Lower lobe of right lung (tissue), 2 donors: ENCODE measurements at places on chromosomes 16 and 17.

- DNase-seq = no peak
These were observed 41.5 kb downstream of the AIPL1 start for GRCh38 chr17:6393351-6393952.

- DNase-seq = no peak
These were observed 79.9 kb downstream of the NCOR1 start for GRCh38 chr17:16135461-16135860.

DNA sequence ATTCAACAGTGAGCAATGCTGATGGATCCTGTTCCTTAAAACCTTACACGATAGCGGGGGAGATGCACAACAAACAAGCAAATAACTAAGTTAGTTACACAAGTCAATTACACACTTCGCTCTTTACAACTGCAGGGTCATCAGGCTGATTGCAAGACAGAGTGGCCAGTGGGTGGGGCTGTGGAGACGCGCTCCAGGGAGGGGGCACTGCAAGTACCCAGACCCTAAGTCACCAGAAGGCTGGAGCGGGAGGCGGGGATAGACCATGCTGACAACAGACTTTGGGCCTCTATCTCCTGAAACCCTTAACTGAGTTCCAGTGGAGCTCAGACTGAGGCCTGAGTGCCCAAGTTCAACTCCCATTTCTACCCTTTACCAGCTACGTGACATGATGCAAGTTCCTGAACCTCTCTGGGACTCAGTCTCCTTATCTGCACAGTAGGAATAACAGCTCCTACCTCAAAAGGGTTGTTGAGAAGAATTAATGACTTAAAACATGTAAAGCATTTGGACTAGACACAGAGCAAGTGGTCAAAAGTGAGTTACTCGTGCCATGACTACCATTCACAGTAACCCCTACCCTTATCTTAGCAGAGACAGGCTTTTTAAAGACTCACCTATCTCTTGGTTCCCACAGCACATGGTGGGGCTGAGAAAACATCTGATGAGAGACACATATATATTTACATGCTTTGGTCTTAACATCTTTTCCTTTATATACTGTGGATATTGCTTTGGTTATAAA is 10.4 kb downstream of the CPPED1 start:
- no peak for DNase-seq

DNA sequence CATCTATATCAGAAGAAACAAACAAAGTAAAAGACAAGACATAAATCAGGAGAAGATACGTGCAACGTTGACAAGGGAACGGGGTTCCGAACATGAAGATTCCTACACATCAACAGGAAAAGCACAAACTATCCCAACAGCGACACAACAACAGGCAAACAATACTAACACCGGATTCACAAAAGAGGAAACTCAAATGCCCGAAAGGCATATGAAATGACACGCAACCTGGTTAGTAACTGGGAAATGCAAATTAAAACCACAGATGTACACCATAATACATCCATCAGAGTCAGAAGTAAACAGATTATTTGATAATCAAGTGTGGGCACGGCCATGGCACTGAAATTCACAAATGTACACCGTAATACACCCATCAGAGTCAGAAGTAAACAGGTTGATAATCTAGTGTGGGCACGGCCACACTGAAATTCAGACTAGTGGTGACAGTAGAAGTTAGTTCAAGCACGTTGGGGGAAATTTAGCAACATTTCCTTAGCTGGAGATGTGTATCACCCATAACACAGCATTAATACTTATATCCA is 171.9 kb upstream of the RPH3AL start:
- no peak for DNase-seq

- no peak for DNase-seq
These were observed 180.2 kb downstream of the MSI2 start for GRCh38 chr17:57436565-57436964.

DNA sequence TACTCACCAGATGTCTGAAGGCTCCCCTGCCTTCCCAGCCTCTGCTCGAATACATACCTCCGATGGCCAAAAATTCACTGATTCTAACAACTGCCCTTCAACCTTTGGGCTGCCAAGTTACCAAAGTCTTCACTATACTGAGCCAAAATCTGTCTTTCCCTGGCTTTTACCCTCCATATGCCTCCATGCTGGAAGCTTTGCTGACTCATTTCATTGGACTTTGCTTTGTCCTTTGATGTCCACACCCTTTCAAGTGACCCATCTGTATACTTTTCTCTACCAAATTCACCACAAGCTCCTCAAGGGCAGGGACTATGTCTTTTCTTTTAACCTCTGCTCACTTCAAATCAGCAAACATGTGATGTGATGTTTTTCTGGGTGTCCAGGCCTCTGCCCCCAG is 21.0 kb upstream of the MTMR4 start:
- no peak for DNase-seq

DNA sequence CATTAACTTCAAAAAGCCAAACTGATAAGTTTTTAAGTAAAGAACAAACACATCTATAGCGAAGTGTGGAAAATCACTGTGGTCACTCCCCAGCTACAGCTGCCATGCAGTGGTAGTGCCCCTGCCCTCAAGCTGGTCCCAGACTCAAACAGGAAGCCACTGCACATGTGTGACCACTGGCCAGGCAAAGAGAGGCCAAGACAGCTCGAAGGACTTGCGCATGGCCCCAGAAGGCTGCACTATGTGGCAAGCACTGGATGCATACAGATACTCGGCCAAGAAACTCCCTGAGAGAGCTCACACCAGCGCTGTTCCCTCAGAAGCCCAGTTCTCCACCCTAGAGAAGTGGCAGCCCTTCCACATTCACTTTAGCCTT is 82.4 kb downstream of the ANKRD11 start:
- DNase-seq = no peak

DNA sequence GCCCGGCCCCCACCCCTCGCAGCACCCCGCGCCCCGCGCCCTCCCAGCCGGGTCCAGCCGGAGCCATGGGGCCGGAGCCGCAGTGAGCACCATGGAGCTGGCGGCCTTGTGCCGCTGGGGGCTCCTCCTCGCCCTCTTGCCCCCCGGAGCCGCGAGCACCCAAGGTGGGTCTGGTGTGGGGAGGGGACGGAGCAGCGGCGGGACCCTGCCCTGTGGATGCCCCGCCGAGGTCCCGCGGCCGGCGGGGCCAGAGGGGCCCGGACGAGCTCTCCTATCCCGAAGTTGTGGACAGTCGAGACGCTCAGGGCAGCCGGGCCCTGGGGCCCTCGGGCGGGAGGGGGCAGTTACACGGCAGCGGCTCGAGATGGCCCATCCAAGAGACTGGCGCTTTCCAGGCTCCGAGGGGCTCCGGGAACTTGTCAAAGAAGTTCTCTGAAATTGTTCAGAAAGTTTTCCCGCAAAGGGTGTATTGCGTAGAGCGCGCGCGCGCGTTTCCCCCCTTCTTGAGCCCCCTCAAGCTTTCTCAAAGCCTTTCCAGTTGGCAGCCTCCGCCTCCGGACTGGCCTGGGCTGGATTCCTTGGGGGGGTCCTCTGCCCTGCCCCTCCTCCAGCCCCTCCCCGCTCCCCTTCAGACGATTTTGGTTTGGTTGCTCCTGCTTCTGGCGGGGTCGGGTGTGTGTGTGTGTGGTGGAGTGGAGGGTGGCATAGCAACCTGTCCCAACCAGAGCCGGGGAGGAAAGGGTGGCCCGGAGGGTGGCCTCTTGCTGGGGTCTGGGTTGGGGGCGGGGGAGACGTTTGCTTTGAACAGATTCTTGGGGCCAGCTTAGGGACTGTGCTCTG is 504 bp downstream of the ERBB2 start:
- no peak for DNase-seq

GRCh38 chr17:44219108-44219615 is 313 bp downstream of the UBTF start:
- peak; percentile 81 for DNase-seq

GRCh38 chr17:63974594-63975192 is 2.0 kb upstream of the SCN4A start:
- no peak for DNase-seq

DNA sequence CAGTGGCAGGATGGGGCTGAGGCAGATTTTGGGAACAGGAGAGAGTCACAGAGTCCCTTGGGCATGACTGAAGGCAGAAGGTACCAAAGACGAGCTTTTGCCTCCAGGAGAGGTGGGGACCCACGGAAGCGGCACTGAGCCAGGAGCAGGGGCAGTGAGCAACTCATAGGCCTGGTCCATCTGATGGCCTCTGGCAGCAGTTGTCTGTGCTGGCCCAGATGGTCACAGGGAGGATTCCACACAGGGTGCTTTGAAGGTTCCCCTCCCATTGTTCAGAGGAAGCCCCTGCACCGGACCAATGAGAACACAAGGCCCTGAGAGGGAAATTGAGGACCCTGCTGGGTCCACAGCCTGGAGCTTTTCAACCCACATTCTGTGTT is 360.3 kb upstream of the TNRC6C start:
- DNase-seq = no peak

GRCh38 chr17:78868391-78868790 is 27.8 kb upstream of the USP36 start:
- DNase-seq = no peak

DNA sequence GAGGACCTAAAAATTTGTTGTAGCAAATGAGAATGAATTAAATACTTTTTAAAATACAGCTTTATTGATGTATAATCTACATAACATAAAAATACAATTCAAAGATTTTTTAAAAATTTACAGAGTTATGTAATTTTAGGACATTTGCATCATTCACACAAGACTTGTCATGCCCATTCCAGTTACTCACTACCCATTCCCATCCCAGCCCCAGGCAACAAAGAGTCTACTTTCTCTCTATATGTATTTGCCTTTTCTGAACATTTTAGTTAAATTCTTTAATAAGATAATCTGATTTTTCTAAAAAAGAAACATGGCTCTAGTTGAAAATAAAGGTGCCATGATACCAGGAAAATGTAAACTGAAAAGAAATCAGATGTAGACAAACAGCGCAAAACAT is 354.2 kb downstream of the PMP22 start:
- no peak for DNase-seq

GRCh38 chr17:74430706-74431567 is 951 bp upstream of the GPRC5C start:
- peak; percentile 90 for DNase-seq

DNA sequence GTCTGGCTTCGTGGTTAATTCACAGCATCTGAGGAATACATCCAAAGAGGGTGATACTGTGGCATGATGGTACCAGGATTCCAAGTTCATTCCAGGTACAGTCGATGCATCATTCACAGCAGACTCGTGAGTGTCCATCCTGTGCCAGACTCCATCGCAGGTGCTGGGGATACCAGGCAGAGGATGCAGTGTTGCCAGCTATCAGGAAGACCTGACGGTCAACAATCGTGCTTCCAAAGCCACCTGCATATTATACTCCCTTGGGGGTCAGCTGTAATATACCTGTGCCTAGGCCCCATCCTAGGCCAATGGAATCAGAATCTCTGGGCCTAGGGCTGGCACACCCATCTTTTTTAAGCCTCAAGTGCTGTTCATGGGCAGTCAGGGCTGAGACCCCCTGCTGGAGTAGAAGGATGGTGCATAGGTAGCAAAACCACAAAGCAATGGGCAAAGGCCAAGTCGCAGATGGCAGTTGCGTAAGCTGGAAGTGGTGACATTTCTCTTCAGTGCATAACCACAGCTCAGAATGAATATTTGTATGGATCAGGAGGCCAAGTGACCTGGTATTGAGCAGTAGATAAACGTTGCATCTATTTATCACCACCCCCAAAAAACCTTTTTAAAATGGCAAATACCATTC is 42.9 kb upstream of the C16orf78 start:
- no peak for DNase-seq

DNA sequence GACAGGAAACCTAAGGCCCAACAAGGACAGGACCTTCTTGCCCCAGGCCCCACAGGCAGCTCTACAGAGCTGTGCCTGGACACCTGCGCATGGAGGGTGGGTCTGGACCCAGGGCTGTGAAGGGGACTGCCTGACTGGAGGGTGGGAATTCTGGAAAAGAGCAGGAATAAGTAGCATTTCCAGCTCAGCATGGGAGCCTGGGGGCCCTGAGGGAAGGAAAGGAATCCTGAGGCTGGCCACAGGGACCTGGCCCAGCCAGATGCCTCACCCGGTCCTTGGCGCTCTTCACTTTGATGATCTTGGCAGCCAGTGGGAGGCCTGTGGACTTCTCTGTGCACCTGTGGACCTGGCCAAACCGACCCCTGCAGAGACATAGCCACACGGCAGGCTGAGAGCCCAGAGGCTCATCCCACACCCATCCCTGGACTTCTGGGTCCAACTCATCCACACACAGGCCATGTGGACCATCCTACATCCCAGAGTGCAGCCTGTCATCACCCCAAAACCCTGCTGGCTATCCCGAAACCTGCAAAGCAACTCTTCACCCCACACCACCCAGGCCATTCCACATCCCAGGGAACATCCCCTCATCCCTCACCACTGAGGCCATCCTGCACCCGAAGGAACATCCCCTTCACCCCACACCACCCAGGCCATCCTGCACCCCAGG is 18.7 kb downstream of the MYLK3 start:
- no peak for DNase-seq

- no peak for DNase-seq
These were observed 202.3 kb downstream of the KATNIP start for GRCh38 chr16:27752241-27752640.

- DNase-seq = no peak
These were observed 19.6 kb upstream of the EEF2K start for GRCh38 chr16:22186517-22186916.

- DNase-seq = no peak
These were observed 8.8 kb upstream of the CNOT1 start for GRCh38 chr16:58638148-58639036.

GRCh38 chr16:71254832-71255525 is 24.5 kb upstream of the HYDIN start:
- no peak for DNase-seq

GRCh38 chr16:30985401-30986128 is 558 bp downstream of the HSD3B7 start:
- peak; percentile 75 for DNase-seq

GRCh38 chr17:64781014-64781756 is 119.1 kb upstream of the SMURF2 start:
- peak; percentile 90 for DNase-seq

DNA sequence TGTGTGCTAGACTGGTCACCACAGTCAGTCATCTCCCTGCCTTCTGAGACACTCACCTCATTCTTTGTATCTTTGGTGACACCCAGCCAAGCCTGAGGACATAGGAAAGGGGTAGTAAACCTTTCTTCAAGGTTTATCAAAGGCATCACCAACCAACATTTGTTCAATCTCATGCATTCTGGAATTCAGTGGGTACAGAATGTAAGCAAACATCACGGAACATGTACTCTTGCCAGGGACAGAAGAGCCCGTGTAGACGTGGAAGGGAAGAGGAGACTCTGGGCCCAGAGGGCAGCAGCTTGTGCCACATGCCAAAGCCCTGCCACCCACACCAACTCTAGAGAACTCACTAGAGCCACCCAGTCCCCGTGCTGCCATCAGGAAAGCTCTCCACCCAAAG is 4.4 kb downstream of the CACNG4 start:
- no peak for DNase-seq

DNA sequence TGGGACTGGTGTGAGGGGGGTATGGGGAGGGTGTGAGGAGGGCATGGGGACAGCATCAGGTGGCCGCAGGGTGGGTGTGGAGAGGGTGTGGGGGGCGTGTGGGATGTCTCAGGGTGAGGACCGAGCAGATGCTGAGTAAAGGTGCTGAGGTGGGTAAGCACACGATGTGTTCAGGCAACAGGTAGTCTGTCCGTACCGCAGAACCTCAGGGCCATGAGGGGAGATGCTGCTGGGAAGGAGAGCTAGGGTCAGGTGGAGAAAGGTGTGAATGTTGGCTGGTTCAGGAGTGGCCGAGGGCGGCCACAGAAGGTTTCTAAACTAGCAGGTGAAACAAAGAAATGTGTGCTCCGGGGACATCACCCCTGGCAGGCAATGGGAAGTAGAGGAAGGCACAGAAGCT is 80.0 kb upstream of the CDH5 start:
- DNase-seq = no peak
